Stimulated activated CD4-positive, alpha-beta T cell treated with anti-CD3 and anti-CD28 coated beads, Interleukin-1b, Interleukin-23, amount 100 ng/mL, for 4 hours (primary cell): ENCODE measurements at places on chromosomes 4 and X.

GRCh38 chr4:113347245-113347644, 297.8 kb downstream of the ANK2 start:
- DNase-seq, result no peak

DNA sequence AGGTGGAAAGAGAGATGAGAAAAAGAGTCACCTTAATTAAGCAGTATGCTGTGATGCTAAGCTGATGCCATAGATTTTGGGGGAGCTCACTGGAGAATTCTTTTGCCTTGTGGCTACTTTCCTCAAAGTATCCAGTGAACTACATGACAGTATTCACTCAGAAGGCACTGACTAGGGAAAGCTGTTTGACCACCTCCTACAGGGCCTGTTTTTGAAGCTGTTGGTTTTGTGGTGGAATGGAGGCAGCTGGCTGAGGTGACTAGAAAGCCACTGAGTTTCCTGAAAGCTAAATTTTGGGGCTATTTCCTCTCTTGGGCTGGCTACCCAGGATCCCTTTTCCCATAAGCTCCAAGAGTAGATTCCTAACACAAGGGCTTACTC, 124.8 kb upstream of the EOLA2 start:
- no peak for DNase-seq

GRCh38 chrX:125850693-125851092, 315.4 kb downstream of the DCAF12L2 start:
- no peak for DNase-seq

GRCh38 chr4:23718435-23718834, 171.4 kb downstream of the PPARGC1A start:
- DNase-seq, result no peak

GRCh38 chrX:14591976-14592375, 62.6 kb downstream of the GLRA2 start:
- DNase-seq, result no peak

DNA sequence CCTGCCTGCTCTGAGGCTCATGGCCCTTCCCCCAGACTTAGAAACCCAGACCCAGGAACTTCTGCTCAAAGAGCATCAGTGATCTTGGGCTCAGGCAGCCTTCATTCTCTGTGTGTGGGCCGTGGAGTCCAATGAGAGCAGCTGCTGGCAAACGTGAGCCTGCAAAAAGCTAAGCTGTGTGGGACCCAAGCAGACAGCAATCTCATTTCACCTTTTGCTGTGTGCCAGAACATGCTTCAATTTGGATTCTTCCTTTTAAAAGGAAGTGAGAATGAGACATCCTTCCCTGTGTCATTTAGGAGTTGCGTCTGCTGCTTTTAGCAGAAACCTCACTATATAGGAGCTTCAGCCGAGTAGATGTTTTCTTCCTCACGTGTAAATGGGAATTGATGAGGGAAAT, 238.5 kb downstream of the EVC2 start:
- DNase-seq, result no peak

- no peak for DNase-seq
Measured at GRCh38 chr4:13640149-13640940, 12.8 kb upstream of the BOD1L1 start.

GRCh38 chrX:131861088-131861787, 161.9 kb upstream of the STK26 start:
- no peak for DNase-seq

DNA sequence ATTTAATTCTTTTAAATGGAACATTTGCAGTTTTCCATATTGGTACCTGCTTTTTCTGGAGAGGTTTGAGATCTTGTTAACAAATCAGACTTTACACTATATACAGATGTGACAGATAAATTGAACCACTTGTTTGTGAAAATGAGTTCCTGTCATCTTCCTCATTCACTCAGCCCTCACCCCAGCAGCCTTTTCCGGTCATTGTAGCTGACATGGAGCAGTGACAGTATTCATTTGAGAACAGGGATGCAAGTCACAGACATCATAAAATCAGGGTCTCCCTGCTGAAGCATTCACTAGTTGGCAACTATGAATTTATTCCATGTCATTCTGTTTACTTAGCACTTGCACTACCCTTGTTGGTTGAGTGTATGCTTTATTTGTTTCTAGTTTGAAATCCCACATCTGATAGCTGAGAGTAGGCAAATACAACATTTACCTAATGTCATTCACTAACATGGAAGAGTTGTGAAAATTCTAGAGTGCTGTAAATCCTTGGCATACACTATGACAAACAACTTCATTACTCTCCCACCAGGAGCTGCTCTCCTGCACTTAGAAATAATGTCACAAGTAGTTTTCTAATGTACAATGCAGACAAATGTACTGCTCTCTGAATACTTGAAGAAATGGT, 78.9 kb downstream of the UGT8 start:
- DNase-seq, result no peak

DNA sequence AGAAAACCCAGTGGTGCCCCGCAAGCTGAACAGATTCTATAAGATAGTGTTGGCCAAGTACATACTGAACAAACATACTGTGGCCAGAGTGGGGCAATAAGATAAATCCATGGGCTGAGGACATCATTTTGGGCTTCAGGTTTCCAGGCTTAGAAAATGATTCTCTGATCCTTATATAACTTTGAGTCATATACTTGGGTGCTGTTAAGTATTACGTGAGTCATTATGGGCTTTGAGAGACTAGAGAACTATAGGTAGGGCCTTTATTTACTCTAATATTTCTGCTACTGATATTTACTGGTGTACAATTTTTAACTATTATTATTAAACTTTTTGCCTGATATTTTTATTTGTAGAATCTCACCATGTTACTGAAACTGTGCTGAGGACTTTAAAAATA, 586.1 kb downstream of the CENPC start:
- no peak for DNase-seq
